Gastroesophageal sphincter (tissue), 4 donors: ENCODE measurements at places on chromosomes 2 and 18. TPM values are rescaled to one million over a fixed set of nuclear protein-coding genes. Genes with fewer than 3 reads are reported as not detected.

- ATAC-seq, result no peak
Measured at GRCh38 chr2:177799531-177799930, 273.0 kb downstream of the PDE11A start.

Gene MBD5
- total RNA-seq, result 40.3 TPM

DNA sequence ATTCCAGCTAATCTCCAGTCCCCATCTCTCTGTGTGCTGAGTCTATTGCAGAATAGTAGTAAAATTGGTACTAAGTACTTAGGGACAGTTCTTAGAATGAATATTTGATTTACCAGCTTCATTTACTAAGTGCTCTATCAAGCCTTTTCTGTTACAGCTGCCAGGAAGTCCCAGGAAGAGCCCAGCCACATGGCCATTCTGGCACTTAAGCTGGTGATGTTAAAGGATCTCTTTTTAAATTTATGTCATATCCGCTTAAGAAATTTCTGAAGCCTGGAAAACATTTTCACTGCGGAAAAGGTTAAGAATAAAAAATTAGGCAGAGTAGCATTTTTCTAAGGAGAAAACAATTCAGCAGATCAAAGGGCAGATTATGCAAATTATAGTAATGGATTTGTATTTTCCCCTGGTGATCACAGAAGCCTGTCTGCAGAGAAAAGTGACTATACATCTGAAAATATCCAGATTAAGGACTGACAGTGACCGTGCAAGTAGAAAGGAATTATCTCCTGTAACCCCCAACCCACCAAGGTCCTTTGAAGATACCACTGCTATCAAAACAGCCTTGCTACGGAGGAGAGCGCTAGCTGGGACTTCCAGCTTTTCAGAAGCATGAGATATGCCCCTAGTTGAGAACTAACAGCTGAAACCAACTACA lies 260.8 kb downstream of the SH3BP4 start:
- ATAC-seq, result no peak

DNA sequence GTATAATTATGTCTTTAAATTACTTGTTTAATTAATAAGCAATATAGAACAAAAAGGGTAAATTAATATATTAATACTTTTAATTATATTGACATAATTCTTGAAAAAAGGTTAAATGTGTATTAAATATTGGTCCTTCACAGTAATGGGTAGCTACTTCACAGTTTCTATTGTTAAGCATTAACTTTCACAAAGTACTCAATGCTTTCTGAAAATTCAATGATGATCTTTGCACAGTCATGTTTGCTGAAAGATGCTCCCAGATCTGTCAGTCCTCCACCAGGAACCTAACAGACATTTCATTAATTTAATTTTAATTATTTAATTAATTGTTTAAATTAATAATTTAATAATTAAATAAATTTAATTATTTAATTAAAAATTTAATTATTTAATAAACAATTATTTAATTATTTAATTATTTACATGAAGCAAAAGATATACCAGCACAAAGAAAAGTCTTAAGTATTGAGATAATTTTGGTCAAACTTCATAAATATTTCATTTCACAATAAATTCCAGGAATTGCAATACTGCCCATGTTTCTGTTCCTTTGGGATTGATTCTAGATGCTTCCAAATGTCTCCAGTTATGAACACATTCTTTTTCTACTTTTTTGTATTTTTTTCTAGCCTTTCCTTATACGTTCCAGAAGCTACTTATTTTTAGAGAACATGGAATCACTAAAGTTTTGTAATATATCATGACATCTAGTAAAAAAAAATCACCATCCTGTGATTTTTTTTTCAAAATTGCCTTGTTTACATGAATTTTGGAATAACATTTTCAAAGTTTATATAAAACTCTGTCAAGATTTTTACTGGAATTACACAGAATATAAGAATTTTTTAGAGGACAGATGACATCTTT lies 46.5 kb downstream of the TMEM18 start:
- no peak for ATAC-seq

DNA sequence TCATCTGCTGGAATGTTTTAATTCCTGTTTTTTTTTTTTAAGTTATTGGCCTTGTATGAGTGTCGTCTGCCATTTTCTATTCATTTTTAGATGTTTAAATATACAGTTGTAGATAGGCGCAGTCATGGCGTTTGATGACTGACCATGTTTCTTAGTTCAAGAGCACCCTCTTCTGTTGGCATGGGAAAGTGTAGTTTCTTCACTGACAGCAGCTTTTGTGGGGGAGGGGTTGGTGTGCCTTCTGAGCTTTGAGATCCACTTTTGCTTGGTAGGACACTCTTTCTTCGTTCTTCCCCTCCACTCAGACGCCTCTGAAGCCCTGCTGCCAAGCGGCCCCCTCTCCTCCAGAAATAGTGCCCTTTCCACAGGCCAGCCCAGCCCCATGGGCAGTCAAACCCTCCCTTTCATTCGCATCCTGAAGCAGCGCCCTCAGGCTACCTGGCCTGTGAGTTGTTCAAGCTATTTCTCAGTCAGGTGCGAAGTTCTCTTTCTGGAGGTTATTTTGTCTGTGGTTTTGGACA lies 492.0 kb downstream of the TNS1 start:
- peak; percentile 73 for ATAC-seq
